ENCODE measurements at places on chromosomes 11 and 22.

DNA sequence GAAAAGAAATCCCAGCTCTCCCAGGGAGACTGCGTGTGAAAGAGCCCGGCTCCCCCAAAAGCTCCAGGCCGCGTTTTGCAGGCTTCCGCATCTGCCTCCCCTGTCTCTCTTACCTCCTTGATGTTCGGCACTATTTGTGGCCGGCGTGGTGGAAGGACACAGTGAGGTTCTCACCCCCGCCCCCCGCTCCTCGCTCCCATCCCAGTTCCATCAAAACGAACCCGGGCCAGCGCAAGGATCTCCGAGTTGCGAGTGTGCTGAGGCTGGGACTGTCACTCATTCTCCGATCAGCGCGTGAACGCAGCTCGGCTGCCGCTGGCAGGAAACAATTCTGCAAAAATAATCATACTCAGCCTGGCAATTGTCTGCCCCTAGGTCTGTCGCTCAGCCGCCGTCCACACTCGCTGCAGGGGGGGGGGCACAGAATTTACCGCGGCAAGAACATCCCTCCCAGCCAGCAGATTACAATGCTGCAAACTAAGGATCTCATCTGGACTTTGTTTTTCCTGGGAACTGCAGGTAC, at the start of gene NCAM1:
NCAM1 (plus strand) TSS at position 275 of the 523 bp plus-strand sequence.
- peak; percentile 59 for DNase-seq

DNA sequence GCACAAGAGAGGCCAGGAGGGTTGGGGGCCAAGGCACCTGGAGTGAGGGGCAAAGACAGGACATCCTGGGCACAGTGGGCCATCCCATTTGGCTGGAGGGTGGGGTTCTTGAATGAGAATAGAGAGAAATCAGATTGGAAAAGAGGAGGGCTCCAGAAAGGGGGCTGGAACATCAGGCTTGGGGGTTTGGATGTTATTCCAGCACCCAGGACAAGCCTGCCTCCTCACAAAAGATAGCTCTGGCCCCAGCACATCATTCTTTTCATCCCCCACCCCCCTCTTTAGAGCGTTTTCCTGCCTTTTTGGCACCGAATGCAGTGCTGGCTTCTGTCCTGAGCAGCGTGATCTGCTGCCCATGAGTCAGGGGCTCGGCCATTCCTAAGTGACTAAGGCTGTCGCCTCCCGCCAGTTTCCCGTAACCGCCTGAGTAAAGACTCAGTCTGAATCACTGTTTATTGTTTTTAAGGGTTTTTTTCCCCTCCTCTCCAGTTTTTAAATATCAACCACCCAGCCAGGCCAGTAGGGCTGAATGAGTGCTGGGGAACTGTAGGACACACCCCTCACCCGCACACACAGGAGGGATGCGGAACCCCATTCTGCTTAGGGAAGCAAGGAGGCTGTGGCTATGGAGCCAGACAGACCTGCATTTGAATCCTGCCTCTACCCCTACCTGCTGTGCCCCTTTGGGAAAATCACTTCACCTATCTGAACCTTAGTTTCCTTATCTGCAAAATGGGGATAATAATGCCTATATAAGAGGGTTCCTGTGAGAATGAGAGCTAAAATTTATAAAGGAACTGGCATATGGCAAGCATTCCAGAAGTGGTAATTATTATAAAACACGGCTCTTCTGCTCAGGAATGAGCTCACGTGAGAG, 32.4 kb upstream of the NAV2 start:
- no peak for DNase-seq

GRCh38 chr11:63834535-63835157, 4.3 kb upstream of the MARK2 start:
- DNase-seq = no peak

- DNase-seq = no peak
Measured at GRCh38 chr22:43561415-43562178, 149.8 kb downstream of the MPPED1 start.

- DNase-seq = no peak
Measured at GRCh38 chr11:17019232-17019631, 5.0 kb upstream of the PLEKHA7 start.

DNA sequence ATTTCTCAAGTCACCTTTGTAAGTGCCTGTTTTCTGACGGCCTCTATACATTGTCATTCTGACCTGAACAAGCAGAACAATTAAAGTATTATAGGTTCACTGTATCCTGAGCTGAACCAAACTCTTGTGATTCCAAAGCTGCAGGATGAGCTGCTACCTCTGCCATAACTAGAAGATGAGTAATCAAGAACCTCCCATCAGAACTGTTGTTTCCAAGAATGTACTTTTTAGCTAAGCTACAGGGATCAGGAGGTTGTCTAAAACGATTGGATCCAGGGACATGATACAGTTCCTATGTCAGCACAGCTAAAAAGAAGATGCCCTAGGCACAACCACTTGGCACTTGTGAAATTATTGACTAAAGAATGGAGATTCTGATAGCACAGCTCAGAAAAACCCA, 288.4 kb upstream of the CCDC90B start:
- no peak for DNase-seq

DNA sequence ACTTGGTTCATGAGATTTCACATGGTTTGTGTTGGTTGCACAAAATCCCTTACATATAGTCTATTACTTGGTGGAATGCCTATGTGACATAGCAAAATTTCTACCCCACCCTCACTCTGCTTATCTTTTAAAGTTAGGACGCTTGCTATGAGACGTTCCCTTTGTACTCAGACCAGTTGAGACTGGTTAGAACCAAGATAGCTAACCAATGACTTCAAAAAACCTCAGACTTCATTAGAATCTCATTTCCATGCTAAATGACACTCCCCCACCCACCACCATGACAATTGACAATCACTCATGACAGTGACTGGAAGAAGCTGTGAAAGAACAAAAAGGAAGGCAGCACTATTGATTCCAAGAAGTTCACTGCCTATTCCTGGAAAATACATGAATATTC, 313.6 kb downstream of the ETS1 start:
- no peak for DNase-seq

GRCh38 chr22:35305525-35306070, 5.9 kb downstream of the TOM1 start:
- DNase-seq = no peak
